EH (cell line): ENCODE measurements at places on chromosomes 12 and 14.

DNA sequence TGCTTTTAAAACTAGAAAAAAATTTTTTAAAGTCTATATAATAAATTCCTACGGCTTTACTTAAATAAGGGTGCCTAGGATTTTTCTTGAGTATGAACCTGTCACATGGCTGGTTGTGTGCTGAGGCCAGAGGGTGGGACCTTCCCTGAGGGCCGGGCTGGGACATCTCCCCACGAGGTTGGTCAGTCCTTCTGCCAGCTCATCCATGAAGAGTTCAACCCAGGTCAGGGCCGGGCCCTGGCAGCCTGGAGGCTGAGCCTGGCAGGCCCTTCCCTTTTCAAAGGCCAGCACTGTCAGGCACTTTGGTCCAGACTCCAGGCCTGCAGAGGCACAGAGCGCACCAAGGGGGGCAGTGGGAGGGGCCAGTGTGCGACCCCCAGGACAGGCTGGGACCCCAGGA is 31.7 kb downstream of the TNFAIP2 start:
- peak; percentile 71 for DNase-seq

DNA sequence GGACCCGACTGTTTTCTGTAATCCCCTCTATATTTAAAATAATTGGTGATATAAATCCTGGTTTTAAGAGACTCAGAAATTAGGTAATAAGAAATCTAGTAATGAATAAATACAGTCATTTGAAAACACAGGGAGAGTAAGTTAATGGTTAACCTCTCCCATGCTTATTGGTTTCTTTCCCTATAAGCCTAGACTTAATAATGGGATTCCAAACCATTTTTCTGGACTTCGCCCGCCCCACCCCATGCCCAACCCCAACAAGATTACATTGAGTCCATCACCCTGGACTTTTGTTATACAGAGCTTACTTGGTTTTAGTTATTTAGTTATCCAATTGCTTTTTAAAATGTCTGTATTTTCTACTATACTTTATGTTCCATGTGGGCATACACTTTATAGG is 98.7 kb downstream of the WIF1 start:
- no peak for DNase-seq

DNA sequence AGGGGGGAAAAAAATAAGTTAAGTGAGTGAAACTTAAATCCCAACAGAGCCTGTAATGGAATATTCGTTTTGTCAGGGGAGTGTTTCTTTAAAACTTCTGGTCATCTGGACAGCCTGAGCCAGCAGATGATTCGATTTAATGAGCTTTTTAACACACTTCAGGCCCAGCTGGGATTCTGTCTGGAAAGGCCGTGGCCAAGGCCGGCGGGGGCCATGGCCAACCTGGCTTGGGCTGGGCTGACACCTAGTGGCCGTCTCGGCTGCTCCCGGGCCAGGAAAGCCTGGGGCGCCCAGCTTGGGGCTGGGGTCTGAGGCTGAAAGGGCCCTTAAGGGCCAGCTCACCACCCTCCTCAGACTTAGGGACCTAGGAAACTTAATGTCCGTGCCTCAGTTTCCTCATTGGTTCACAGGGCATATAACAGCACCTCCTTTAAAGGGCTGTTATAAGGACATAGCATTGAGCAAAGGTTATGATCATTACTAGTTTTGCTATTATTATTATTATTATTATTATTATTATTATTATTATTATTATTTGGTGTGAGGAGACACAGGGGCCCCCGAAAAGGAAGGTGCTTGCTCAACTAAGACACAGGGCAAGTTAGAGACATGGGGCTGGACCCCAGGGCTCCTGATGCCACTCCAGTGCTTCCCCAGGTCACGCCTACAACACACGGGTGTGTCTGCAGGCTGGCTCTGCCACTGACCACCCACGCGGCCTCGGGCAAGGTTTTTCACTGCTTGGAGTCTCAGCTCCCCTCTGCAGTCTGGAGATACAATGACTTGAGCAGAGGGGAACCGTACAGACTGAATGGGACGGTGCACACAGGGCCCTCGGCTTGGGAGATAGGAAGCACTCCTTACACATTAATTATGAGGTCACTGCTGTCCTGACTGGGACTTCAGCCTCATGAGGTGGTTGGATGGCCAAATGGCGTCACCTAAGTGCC is 84.0 kb downstream of the SYNE3 start:
- DNase-seq = peak; percentile 28

GRCh38 chr12:93390549-93391297 is 13.0 kb downstream of the NUDT4 start:
- DNase-seq = no peak

DNA sequence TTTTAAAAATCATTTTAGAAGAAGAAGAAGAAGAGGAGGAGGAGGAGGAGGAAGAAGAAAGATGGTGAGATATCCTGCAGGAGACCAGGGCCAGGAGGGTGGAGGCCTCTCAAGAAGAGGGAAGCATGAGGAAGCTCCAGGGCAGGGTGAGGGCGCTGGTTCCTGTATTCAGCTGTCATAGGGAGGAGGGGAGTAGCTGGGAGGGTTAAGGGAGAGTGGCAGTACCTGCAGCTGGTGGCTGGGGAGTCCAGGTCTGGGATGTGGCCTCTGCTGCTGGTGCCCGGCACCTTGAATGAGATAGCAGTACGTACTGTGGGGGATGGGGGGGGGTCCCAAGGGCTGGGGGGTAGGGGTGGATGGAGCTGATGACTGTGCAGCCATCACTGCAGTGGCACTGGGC is 9.8 kb downstream of the RBP5 start:
- no peak for DNase-seq

GRCh38 chr12:50639721-50640120 is 124.2 kb upstream of the ATF1 start:
- no peak for DNase-seq

DNA sequence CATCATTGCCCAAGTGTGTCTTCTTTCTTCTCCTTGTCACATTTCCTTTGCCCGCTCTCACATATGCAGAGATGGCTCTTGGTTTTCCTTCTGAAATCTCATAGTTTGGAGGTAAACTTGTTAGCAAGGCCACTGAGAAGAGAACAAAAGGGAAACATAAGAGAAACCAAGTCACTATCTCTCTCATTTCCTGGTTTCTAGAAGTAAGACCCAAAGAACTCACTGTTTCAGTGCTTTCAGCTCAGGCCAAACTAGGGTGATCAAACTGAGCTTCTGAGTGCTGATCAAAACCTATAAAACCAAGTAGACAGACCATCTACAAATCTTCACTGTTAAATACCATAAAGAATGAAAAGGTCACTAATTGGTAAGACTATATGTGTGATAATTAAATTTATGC is 275.4 kb upstream of the BTG1 start:
- DNase-seq = no peak

DNA sequence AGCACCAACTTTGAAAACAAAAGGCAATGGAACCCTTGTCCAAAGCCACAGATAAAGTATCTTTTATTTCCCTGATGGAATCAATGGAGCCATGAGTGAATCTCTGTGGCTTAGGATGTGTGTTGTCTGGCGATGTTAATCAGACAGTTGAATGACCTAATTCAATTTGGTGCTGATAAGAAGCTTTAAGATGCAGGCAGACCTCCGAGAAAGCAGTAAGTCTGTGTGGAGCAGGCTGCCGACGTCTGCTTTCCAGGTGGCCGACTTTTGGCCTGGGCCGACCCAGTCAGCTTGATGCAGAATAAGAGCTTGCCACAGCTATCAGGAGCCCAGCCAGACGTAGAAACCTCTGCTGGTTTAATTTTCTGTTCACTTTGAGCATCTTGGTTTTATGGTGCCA is 21.1 kb upstream of the TMEM132C start:
- no peak for DNase-seq

GRCh38 chr12:5588591-5588990 is 156.7 kb downstream of the NTF3 start:
- peak; percentile 46 for DNase-seq

GRCh38 chr12:21987755-21988154 is 46.5 kb upstream of the ABCC9 start:
- no peak for DNase-seq

- DNase-seq = no peak
Observed at GRCh38 chr12:97324471-97324870, 138.1 kb upstream of the RMST start.

DNA sequence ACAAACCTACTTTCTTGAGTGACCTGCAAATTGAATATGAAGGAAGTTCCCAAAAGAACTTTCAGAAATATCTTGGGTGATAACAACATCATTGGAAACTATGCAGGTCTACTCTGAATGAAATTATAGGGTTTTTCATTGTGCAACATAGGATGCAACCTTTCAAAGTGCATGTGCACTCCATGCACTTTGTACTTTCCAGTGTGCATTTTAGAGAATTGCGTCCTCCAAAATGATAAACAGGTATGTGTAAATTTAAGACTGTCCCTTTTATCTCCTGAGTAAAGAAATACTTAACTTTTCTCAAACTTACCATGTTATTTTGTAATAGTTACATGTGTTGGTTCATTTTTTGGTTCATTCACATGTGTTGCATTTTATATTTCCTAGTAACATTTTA is 13.2 kb downstream of the SRSF5 start:
- no peak for DNase-seq

- DNase-seq = no peak
Observed at GRCh38 chr12:24087294-24087693, 137.8 kb upstream of the SOX5 start.

DNA sequence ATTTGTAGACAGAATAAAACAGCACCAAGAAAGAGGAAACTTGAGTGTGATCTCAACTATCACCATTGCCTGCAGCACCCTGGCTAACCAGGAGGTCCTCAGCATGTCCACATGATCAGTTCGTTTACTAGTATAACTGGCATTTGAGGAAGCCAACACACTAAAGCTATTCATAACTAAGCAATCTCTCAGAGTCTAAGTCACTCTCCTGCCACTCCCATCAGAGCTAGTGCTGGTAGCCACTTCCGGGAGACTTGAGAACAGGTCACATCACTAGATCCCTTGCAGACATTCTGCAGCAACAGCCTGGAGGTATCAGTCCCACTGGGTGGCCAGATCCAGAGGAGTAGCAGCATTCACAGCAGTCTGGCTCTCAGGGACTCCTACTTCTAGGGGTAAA is 352.9 kb upstream of the OR4E1 start:
- no peak for DNase-seq

DNA sequence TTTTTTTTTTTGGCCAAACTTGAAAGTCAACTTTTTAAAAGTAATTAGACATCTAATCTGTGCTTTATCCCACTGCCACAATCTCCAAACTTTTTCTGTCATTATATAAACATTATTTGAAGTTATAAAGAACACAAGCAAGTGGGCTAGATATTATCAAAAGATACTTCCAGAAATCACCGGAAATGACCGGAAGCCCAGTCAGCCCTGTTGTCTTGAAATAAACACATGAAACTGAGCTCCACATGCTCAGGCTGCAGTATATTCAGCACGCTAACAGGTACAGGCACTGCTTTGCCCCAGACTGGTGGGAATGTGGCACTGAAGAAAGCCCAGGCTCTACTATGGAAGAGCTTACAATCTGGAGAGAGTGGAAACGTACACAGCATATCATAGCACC is 158.9 kb upstream of the PLEKHG7 start:
- DNase-seq = no peak

DNA sequence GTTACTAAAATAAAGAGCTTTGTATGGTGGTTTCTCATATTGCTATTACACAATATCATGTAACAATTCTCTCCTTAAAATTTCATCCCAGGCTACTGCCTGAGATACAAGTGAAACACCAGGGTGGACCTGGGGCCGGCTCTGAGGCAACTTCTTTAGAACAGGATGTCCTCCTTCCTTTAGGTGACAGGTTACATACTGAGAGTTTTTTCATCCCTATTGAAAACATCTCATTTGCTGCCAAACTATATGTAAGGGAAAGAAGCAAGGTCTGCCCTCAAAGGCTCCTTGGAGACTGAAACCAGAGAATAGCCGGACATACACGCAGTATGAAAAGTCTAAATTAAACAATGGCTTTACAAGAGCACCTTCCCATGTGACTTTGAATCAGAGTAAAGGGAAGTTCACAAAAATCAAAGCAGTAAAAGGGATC is 139.9 kb downstream of the DUSP6 start:
- no peak for DNase-seq

DNA sequence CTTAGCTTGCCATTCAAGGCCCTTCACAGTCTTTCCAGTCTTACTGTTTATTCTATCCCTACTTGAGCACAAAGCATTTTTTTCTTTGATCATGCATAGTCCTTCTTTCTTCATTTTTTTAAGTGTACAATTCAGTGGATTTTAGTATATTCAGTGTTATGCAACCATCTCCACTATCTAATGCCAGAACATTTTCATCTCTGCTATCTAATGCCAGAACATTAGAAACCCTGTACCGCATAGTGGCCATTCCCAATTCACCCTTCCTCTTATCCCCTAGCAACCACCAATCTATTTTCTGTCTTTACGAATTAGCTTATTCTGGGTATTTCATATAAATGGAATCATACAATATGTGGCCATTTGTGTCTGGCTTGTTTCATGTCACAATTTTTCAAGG is 13.4 kb downstream of the LPCAT3 start:
- no peak for DNase-seq

DNA sequence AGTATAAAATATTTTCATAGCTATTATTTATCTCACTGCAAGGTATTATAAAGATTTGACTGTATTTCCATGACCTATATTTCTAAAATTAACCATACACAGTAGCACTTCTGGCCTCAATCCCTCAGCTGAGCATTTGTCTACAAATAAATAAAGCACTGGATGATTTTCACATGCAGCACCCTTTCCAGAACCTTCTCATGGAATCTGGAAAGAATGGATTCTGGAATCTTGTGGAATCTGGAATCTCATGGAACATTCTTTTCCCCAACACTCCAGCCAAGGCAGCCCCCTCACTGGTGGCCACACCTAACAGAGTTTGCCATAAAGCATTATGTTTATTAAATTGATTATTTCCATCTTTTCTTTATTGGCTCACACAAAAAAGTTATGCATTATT is 199.2 kb downstream of the MSRB3 start:
- DNase-seq = no peak

GRCh38 chr14:54713379-54713778 is 146.5 kb downstream of the SAMD4A start:
- peak; percentile 85 for DNase-seq

- peak; percentile 23 for DNase-seq
Observed at GRCh38 chr12:115402443-115403180, 718.6 kb upstream of the TBX3 start.

DNA sequence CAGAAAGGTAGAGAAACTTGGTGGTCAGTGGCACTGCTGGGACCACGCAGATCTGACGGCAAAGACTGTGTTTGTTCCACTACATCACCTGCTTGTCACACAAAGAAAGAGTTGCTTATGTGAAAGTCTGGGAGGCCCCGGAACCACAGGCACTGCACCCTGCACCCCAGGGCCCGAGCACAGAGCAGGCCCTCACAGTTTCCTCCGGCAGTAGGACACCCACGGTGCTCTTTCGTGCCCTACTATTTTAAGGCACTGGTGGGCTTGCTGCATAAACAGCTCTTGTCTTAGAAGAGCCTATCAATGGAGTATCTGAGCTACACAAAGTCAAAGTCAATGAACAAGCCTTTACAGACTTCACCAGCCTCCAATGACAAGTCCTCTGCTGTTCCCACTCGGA is 8.0 kb downstream of the LGMN start:
- no peak for DNase-seq

GRCh38 chr12:109588461-109589239 is 15.1 kb downstream of the MVK start:
- no peak for DNase-seq

- no peak for DNase-seq
Observed at GRCh38 chr12:54132976-54133771, 55.6 kb downstream of the SMUG1 start.

- DNase-seq = peak; percentile 96
Observed at GRCh38 chr12:6182279-6182898, 17.8 kb upstream of the CD9 start.
